Cardiac septum (tissue), 1 donor: ENCODE measurements at places on chromosomes 5 and 9.

GRCh38 chr9:28801144-28801799, 1228.0 kb upstream of the C9orf72 start:
- DNase-seq: no peak

GRCh38 chr9:92359394-92359995, 33.7 kb downstream of the CENPP start:
- no peak for DNase-seq

DNA sequence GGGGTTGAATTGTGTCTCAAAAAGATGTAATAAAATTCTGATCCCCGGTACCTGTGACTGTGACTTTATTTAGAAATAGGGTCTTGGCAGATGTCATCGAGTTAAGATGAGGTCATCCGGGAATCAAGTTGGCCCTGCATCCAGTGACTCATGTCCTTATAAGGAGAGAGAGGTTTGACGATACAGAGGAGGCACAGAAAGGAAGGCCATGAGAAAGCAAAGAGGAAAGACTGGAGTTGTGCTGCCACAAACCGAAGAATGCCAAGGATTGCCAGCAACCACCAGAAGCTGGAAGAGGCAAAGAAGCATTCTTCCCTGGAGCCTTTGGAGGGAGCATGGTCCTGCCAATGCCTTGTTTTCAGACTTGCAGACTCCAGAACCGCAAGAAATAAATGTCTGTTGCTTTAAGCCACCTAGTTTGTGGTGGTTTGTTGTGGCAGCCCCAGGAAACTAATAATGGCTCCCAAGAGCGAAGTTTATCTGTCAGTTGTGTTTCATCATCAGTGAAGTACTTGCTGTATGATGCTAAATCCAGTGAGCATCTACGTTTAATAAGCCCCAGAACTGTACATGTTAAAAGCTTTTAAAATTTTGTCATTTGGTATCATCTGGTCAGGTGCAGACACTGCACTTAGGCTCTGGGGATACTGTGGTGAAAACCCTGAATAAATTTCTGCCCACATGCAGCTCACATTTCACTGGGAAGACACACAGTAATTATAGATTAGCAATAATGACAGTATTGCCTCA, 114.8 kb downstream of the TLE4 start:
- no peak for DNase-seq

DNA sequence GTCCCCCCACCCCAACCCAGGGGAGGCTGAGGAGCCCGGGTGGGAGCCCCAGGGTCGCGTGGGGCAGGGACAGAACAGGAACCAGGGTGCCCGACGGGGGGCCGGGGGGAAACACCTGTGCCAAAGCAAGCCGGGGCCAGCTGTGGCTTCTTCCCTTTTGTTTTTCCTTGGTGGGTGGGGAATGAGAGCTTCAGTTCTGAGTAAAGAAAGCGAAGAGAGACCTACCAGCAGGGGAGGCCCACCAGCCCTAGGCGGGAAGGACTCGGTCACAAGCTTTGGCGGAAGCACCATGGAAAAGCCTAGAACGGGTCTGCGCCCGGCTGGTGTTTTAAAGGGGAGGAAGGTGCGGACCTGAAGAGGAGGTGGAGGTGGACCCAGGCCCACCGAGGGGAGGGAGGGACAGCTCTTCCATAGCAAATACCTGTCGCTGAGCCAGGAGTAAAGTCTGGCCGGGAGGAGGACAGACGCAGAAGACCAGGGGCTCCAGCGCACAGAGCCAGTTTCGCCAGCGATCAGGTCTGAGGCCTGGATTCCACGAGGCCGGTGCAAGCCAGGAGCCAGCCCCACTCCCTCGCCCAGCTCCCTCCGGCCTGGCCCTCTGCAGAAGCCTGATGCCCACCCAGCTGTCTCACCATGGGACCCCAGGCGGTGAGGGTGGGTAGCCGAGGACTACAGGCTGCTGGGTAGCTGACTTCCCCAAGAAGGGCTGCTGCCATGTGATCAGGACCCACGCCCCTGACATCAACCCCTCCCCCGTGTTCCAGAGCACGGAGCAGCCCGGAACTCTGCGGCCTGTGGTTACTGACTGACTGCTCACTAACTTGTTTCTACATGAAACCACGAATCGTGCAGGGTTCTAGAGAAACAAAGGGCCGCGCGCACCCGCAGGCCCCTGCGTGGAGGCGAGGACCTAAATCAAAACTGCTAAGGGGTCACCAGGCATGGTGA, 849 bp upstream of the MGAT1 start:
- DNase-seq: peak; percentile 95

DNA sequence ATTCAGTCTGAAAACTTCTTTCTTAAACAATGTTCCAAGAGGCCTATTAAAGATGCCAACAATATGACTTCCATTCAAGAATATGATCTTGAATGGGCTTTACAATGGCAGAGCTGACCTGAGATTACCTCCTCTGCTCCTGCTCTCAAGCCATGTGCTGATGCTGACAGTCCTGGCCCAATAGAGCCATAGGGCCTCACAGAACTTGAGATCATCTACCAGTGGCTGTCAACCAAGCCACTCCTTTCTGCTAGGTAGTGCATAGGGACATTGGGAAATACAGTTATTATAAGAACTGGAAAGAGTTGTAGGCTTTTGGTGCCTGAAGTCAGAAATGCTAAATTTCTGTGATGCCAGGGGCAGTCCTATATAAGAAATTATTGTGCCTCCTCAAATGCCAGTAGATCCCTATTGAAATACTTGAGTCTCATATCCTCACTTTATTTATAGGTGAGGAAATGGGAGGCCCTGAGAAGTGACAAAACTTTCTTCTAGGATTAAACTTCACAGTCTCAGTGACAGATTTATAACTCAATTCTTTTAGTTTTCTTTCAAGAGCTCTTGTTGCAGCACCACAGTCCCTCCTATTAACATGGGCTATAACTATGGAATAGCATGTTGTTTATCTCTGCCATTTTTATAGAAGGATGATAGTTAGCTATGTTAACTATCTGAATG, 10.9 kb downstream of the GHR start:
- no peak for DNase-seq

GRCh38 chr5:67160985-67161384, 35.6 kb downstream of the CD180 start:
- no peak for DNase-seq

- no peak for DNase-seq
Observed at GRCh38 chr5:68445257-68446069, 229.9 kb downstream of the PIK3R1 start.

DNA sequence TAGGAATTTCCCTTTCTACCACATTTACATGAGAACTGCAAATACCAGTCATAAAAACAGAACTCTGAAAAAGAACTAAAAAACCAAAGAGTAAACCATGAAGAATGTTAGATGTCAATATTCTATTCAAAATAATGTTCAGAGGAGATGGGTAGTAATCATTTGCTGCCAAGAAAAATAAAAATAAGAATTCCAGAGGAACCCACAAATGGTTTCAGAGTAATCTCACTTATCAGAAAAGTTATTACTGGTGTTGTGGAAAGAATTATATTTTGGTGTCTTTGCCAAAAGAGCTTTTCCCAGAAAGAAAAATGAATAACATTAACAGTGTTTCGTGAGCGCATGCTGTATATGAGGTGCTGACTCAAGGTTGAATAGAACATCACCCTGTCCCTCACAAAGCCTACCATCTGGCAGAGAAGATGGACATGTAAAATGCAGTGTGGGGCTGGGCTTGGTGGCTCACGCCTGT, 35.6 kb downstream of the GPR21 start:
- no peak for DNase-seq

GRCh38 chr5:76145945-76146344, 62.8 kb downstream of the SV2C start:
- DNase-seq: no peak

DNA sequence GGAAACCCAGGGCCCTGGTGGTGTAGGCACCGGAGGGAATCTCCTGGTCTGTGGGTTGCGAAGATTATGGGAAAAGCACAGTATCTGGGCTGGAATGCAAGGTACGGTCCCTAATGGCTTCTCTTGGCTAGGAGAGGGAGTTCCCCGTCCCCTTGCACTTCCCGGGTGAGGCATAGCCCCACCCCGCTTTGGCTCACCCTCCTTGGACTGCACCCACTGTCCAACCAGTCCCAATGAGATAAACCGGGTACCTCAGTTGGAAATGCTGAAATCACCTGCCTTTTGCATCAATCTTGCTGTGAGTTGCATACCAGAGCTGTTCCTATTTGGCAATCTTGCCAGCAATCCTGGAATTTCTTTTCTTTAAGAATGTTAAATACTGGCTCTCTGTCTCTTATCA, 1429.1 kb downstream of the MAT2B start:
- DNase-seq: no peak

GRCh38 chr5:60335913-60336312, 364.1 kb downstream of the DEPDC1B start:
- no peak for DNase-seq

DNA sequence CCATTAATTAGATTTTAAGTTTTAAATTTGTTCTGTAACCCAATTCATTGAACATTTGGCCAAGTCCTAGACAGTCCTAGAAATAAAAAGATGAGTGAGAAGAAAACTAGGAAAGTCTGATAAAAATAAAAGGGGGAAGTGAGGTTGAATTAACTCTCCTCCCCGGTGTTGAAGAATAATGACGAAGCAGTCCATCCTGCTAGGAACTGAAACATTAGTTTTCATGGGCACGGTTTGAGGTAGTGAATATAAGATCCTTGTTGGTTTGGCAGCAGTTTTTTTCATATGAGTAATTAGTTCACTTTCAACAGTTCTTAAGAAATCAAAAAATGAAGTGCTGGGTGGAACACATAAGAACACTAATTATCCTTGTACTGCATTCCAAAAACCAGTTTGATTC, 103.1 kb downstream of the MTREX start:
- no peak for DNase-seq

- no peak for DNase-seq
Observed at GRCh38 chr5:31598640-31599611, 40.0 kb upstream of the PDZD2 start.

- peak; percentile 62 for DNase-seq
Observed at GRCh38 chr5:6493681-6494454, 45.2 kb downstream of the UBE2QL1 start.

DNA sequence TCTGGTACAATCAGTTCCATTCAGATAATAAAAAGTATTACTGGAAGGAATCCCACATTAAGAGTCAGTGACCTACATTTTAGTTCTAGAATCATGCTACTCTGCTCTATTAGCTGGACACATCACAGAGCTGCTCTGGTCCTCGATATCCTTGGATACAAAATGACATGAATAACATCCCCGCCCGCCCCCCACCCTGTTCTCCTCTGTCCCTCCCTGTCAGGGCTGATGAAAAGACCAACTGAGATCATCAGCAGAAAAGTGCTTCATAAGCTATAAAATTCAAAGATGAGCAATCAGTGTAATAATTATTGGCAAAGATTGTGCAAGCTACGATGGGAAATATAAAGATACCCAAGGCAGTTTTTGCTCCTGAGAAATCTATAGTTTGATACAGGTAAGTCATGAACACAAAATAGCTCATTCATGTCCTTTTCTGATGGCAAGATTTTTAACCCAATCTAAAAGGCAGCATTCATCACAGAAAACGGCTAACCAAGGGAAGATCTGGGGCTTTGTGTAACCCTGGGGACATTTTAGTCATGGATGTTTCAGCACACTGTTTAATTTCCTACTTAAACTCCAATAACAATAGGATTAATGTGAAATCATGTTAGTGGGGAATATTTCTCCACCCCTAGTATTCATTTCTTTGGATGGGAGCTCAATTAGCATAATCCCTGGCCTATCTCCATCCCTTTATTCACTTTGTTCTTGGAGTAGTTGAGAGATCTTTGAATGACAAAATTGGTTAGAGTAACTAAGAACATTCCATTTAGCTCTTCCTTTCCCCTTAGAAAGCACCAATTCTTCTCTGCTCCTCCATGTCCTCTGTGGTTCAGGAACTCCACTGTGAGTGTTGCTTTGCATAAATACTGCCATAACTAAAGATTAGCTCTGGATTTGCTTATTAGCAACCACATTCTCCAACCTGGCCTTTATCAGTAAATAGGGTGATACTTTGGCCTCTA, 459.4 kb upstream of the GRIA1 start:
- DNase-seq: no peak

GRCh38 chr5:10520706-10521105, 43.2 kb upstream of the ANKRD33B start:
- DNase-seq: no peak

DNA sequence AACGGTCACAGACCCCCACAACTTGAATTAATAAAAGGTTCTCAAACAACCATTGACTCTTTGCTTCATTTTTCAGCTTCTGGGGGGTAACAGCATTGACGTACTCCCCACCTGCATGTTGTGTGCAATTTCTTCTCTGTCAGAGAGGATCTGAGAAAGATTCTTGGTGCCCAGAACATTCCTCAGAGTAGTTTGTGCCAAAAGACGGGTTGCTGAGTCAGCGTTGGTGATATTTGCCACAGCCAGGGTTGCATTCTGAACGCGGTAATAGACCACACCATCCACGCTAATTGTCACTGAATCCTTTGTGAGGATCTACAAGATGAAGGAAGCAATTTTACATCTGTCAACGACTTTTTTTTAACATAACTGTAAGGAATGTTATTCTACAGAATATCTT, 21.0 kb downstream of the STOM start:
- no peak for DNase-seq

GRCh38 chr9:96513622-96514021, 63.7 kb downstream of the HABP4 start:
- DNase-seq: no peak

- DNase-seq: peak; percentile 81
Observed at GRCh38 chr5:141605523-141606277, 13.1 kb downstream of the DIAPH1 start.

DNA sequence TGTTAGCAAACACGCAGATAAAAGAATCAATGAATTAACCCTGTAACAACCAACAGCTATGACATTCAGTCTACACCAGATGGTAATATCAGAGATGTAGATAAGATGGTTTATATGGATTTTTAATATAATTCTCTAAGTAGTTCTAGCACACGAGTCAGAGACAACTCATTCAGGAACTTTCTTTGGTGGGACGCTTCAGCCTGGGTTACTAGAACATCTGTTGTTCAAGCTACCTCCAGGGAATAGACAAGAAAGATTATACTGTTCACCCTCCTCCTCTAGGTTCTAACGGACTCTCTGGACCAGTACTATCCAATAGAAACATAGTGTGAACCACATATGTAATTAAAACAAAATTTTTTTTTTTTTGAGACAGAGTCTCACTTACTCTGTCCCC, 73.8 kb downstream of the RAPGEF1 start:
- no peak for DNase-seq

GRCh38 chr9:113604393-113604792, 140.9 kb downstream of the RGS3 start:
- DNase-seq: no peak

DNA sequence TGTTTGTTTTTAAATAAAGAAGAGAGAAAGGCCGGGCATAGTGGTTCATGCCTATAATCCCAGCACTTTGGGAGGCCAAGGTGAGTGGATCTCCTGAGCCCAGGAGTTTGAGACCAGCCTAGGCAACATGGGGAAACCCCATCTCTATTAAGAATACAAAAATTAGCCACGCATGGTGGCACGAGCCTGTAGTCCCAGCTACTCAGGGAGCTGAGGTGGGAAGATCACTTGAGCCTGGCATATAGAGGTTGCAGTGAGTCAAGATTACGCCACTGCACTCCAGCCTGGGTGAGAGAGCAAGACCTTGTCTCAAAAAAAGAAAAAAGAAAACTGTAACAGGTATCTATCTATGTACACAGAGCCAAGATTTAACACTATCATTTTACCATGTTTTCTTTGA, 34.2 kb upstream of the CDC42SE2 start:
- DNase-seq: no peak
